Lower leg skin (tissue), 4 donors: ENCODE measurements at places on chromosomes 7 and 10.

GRCh38 chr10:21217748-21218367 is 307.6 kb downstream of the SKIDA1 start:
- DNase-seq: no peak

DNA sequence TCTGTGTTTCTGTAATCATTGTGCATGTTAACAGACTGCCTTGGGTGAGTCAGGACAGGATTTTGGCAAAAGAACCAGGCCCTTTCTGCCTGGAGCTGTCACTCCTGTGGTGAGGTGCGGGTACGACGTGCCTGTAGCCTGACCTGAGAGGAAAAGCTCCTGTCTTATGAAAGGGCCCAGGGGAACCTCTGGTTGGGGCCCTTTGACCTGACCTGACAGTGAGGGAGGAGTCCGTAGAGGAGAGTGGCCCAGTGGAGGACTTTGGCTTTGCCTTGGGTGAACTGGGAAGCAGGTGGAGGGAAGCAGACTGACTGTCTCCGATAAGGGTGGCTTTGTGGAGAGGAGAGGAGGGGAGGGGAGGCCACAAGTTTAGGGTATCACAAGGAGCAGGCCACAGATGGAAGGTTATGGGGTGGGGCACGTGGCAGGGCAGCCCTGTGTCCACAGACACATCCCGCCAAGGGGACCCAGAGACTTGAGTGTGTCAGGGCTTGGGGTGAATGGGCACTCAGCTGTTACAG is 6.9 kb downstream of the PFKP start:
- no peak for DNase-seq

DNA sequence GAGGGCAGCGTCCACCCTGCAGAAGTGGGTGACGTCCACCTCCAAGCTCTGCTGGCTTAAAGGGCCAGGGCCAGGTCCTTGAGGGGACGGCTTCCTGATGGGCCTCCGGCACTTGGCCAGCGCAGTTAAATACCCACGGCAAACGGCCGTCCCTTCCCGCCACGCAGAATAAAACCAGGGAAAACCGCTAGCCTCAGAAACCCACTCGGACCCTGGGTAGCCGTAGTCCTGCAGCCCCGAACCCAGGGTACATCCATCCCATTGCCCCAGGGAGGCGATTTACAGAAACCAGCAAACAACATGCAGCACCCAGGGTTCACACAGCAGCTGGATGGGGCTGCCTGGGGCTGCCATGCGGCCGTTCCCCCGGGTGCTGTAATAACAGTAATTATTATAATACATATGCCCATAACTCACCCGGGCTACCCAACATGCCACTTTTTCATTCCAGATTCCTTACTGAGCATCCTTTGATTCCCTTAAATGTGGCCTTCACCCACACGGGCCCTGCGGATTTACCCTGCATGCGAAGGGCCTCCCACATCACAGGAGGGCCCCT is 81.5 kb upstream of the PDGFA start:
- no peak for DNase-seq

- DNase-seq: no peak
Observed at GRCh38 chr10:100725869-100726426, 19.4 kb upstream of the PAX2 start.

GRCh38 chr10:11073410-11073809 is 55.7 kb downstream of the CELF2 start:
- no peak for DNase-seq

DNA sequence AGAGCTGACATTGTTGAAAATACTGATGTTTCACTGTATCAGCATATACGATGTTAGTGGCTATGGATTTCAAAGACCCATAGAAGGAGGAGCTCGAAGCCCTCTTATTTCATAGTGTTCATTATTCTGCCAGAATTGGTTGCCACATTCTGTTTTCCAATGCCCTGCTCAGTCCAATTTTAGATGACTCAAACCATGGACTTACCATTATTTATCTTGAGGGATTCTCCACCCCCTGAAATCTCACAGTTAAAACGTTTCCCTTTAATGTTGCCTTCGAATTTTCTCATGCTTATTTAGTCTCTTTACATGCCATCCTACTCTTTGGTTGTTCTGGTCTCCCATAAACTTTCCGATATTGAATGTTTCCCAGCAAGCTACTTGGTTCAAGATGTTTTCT is 264.5 kb downstream of the HDAC9 start:
- no peak for DNase-seq

GRCh38 chr10:118979661-118980060 is 49.9 kb upstream of the NANOS1 start:
- peak; percentile 62 for DNase-seq

GRCh38 chr10:21492421-21492820 is 33.1 kb downstream of the SKIDA1 start:
- DNase-seq: no peak

DNA sequence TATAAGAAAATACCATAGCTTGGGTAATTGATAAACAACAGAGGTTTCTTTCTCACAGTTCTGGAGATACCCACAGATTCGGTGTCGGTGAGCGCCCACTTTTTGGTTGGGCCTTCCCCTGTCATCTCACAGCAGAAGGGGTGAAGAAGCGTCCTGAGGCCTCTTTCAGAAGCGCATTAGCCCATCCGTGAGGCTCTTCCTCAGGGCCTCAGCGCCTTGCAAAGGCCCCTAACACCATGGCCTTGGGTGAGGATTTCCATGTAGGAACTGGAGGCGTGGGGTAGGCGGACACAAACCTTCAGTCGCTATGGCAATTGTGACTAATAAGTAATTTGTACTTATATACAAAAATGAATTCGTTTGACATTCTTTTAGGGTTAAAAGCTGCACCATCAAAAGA is 316.0 kb downstream of the PTPRN2 start:
- DNase-seq: peak; percentile 58

DNA sequence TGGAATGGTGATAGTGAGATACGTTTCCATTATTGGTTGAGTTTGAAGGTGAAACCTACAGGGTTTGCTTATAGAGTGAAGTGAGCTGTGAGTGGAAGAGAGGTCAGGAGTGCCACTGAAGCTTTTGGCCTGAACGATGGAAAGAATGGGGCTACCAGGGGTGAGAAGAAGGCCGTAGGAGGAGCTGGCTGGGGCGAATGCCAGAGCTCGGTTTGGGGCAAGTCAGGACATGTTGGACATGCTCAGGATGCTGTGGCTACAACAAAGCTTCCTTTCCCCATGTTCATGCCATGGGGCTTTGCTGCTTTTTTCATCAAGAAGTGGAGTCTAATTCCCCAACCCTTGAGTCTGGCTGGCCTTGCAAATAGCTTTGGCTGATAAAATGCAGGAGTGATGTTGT is 253.7 kb downstream of the GLRX3 start:
- DNase-seq: no peak

GRCh38 chr10:62154231-62154630 is 114.4 kb downstream of the RTKN2 start:
- DNase-seq: no peak

DNA sequence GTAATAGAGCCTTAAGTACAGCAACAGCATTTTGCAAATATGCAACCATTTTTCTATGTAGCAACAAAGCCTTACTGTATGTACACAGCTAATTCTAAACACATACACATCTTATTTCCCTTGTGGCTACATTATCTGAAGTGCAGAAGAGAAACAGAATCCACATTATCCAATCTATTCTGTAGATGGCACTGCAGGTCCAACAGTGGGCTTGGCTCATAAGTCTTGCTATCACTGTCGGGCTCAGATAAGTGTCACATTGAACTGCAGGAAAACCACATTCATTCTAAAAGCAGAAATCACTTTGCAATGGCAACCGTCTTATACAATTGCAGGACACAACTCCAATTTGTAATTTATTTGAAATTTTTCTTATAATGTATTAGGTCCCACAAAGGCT is 109.8 kb upstream of the NOBOX start:
- no peak for DNase-seq

- peak; percentile 23 for DNase-seq
Observed at GRCh38 chr10:113235508-113235907, 285.5 kb downstream of the TCF7L2 start.

- DNase-seq: no peak
Observed at GRCh38 chr10:96259150-96259549, 12.2 kb downstream of the BLNK start.
